Smooth muscle cell of the brain vasculature (primary cell): ENCODE measurements at places on chromosomes 11 and 22.

GRCh38 chr11:57410287-57410686 is 16.6 kb downstream of the SLC43A3 start:
- no peak for DNase-seq

GRCh38 chr11:93577286-93577685 is 34.1 kb upstream of the SMCO4 start:
- no peak for DNase-seq

GRCh38 chr11:37786214-37786755 is 1188.2 kb upstream of the RAG2 start:
- DNase-seq = no peak

DNA sequence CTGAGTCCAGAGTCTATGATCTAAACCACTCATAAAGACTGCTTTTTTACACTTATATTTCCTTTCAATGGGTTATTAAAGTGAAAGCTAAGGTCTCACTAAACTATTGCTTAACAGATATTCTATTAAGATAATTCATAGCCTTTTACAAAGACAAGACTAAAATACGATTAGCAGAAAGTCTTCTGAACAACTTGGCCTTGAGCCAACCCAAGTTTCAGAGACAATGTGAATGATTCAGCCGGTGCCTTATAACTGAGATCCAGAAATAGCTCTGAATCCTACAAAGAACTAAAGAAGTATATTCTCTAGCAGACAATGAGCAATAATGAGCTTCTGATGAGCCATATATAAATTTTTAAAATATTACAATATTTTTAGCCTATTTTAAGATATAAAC is 41.5 kb upstream of the CARD18 start:
- peak; percentile 15 for DNase-seq

DNA sequence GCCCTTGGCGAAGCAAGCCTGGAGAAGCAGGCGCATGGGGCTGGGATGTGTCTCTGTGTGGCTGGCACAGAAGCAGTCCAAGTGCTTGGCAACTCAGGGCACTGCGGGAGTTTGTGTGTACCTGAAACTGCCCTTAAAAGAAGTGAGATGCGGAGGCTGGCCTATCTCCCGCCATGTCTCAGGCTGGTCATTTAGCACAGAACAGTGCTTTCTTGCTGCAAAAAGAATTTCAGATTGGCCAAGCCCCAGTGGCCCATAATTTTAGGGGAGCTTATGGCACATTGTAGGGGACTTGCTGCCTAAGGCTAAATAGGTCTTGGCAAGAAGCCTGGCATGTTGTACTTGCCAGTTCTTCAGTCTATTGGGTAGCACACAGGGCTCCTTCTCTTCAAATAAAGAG is 16.4 kb downstream of the EHF start:
- no peak for DNase-seq
